Bronchial epithelial cell (primary cell): ENCODE measurements at places on chromosomes 1 and 21.

- no peak for DNase-seq
Observed at GRCh38 chr1:15412175-15412800, 2.6 kb downstream of the EFHD2 start.

- no peak for DNase-seq
Observed at GRCh38 chr1:94596260-94596659, 54.7 kb upstream of the F3 start.

GRCh38 chr1:69711190-69711930, 143.6 kb downstream of the LRRC7 start:
- no peak for DNase-seq

- no peak for DNase-seq
Observed at GRCh38 chr1:107976836-107977235, 11.9 kb upstream of the VAV3 start.

DNA sequence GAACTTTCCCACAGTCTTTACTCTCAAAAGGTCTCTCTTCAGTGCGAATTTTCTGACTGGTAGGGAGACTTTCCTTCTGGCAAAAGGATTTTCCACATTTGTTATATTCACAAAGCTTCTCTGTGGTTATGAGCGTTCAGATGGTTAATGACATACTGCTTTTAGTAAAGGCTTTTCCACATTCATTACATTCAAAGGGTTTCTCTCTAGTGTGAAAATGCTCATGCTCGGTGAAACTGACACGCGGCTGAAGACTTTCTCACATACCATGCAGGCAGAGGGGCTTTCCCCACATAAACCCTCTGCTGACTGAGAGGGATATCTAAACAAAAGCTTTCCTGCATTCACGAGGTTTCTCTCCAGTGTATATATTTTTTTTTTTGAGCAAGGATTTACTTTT, 9.9 kb upstream of the KLF18 start:
- no peak for DNase-seq

GRCh38 chr1:193077991-193078390, 18.6 kb downstream of the RO60 start:
- DNase-seq: no peak

DNA sequence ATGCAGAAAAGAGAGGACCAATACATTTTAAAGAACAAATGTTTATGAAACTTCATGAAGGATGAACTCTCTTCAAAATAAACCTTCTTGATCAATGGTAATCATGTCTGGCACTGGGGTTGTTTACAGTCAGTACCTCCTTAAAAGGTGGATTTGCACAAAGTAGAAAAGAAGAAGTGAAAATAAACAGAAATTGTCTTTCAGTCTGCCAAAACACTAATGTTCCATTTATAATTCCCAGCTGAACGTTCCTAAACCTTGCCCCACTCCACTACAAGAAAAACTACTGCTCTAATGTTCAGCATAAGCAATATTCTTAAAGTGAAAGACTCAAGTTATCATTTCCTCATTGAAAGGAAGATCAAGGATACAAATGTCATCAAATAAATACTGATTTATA, 86.2 kb downstream of the EIF4G3 start:
- DNase-seq: no peak

GRCh38 chr1:243179720-243180119, 75.4 kb downstream of the CEP170 start:
- DNase-seq: peak; percentile 4

DNA sequence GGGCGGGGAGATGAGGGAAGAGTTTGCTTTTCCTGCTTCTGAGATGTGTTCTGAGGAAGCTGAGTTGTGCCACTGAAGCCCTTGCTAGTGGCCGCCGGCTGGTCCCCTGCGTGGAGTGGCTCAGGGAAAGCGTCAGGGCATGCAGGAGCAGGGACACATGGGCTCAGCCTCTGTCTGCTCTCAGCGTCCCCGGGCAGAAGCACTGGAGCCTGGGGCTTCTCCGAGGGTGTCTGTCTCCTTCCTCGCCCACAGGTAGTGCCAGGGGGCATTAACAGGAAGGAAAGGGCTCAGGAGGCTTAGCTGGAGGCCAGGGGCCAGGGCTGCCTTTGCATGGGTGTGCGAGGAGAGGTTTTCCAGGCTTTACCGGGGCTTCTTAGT, 7.3 kb downstream of the PRDM16 start:
- DNase-seq: no peak

DNA sequence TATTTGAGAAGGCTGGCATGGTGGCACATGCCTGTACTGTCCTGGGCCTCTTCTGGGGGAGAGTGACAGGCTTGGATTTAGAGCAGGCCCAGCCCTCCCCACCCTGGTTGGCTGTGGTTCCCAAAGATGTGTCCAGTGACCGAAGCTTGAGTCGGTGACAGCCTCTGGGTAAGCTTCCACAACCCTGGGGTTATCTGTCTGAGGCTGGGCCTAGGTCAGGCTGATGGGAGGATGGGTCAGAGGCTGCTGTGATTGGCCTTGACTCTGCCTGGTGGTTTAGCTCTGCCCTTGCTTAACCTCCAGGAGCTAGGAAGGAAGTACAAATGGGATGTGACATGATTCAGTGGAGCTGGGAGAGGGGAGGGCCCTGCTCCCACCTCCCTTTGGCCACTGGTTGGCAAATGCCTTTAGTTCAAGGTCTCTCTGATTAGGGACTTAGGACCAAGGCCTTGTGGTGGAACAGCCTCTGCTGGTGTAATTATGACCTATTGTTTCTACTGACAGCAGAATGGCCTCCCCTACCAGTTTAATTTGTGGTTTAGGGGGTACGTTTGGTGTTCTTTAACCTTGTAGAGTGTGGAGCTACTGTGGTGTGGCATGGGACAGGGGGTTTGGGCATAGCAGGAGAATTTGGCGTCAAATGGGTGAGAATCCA, 16.6 kb downstream of the NUDC start:
- DNase-seq: no peak

GRCh38 chr21:38567335-38567969, 69.2 kb upstream of the ERG start:
- no peak for DNase-seq

- DNase-seq: no peak
Observed at GRCh38 chr1:206449565-206449964, 20.7 kb upstream of the IKBKE start.

GRCh38 chr1:155173478-155174323, at the start of gene TRIM46:
TRIM46 (plus strand) TSS chr1:155173849; CDS start chr1:155173967, 118 bp downstream.
- peak; percentile 21 for DNase-seq

GRCh38 chr1:14261395-14261794, 337.1 kb upstream of the KAZN start:
- no peak for DNase-seq

DNA sequence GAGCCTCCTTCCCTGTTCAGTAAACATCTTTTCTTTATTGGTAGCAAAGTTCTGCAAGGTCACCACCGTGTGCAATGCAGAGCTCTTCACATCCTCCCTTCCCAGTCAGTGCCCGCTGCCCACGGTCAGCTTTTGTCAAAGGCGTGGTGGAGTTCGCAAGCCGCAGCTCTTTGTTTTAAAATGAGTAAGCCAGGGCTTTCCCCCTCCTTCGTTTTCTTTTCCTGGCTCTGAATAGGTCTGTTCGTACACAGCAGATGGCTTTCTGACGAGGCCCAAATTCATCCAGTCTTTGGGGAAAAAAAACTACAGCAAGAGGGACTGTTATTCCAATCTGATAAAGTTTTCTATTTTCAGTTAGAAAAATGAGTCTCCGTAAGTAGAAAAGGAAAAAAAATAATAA, 153.2 kb downstream of the LRIG2 start:
- no peak for DNase-seq

DNA sequence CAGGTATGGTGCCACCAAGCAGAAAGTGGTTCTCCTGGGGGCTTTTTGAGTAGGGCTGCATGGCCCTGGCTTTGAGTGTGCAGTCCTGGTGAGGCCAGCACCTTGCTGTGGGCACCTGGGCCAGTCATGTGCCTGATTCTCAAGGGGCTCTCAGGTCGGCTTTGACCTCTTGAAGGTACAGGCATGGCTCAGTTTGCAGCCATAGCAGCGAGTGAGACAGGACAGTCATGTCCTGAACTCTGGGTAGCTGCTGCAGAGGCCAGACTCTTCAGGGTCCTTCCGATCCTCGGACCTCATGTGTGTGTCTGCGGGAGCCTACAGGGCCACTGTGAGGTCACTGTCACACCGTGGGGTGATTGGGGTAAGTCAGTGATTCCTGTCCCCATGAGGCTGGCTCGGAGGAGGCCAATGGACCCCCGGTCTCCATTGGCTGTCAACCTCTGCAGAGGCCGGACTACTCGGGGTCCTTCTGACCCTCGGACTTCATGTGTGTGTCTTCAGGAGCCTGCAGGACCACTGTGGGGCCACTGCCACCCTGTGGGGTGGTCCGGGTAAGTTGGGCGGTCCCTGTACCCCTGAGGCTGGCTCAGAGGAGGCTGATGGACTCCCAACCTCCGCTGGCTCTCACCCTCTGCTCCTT, 95.2 kb upstream of the C1orf174 start:
- DNase-seq: no peak

DNA sequence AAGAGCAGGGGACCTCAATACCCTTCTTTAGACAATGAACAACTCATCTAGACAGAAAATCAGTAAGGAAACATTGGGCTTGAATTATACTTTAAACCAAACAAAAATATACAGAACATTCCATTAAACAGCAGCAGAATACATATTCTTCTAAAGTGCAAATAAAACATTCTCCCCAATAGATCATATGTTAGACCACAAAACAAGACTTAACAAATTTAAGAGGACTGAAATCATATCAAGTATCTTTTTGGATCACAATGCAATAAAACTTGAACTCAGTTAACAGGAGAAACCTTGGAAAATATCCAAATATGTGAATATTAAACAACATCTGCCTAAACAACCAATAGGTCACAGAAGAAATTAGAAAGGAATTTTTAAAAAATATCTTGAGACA, 47.7 kb upstream of the HP1BP3 start:
- peak; percentile 19 for DNase-seq

- DNase-seq: no peak
Observed at GRCh38 chr21:29170944-29171343, 40.5 kb downstream of the MAP3K7CL start.

GRCh38 chr1:53539711-53540603, 80.8 kb downstream of the DMRTB1 start:
- DNase-seq: no peak

DNA sequence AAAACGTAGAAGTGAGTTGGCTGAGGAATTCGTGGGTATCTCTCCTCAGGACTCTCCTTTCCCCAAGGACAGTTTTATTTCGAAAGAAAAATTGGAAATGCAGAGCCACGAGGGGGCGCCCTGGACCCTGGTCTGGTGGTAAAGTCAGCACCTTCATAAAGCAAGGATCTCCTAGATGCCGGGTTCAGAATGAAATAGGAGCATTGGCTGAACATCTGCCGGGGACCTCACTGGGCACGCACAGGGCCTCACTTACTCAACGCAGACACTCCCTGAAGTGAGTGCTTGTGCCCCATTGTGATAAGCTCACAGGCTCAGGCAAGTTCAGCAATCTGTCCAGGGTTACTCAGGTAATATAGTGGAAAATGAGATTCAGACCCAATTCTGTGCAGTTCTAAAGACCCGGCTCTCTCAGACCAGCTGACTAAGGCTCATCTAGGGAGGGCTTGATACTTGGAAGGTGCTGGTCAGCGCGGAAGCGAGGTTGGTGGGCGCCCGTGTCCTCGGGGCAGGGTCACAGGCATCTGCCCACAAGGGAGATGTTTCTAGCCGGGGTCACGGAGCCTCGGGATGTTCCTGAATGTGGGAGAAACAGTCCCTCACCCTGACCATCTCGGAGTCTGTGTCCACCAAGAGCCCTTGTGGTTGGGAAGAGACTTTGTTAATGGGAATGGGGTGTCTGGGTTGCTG, 55.7 kb upstream of the ETV3 start:
- DNase-seq: peak; percentile 70

- DNase-seq: no peak
Observed at GRCh38 chr21:38925478-38925877, 119.7 kb downstream of the ETS2 start.

DNA sequence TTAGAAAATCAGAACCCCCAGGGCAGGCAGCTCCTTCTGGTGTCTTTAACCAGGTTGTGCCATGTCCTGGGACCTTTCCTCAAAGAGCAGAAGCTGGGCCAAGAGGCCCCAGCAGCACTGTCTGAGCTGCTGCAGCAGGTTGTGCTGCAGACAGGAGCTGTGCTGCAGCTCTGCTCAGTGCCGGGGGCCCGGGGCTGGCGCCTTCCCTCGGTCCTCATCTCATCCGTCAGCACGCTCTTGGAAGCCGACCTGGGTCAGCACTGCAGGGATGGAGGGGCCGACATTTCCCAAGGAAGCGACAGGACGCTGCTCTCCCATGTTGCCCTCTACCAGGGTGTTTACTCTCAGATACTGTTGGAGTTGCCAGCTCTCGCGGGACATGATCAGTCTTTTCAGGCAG, 11.7 kb downstream of the URB2 start:
- DNase-seq: no peak

DNA sequence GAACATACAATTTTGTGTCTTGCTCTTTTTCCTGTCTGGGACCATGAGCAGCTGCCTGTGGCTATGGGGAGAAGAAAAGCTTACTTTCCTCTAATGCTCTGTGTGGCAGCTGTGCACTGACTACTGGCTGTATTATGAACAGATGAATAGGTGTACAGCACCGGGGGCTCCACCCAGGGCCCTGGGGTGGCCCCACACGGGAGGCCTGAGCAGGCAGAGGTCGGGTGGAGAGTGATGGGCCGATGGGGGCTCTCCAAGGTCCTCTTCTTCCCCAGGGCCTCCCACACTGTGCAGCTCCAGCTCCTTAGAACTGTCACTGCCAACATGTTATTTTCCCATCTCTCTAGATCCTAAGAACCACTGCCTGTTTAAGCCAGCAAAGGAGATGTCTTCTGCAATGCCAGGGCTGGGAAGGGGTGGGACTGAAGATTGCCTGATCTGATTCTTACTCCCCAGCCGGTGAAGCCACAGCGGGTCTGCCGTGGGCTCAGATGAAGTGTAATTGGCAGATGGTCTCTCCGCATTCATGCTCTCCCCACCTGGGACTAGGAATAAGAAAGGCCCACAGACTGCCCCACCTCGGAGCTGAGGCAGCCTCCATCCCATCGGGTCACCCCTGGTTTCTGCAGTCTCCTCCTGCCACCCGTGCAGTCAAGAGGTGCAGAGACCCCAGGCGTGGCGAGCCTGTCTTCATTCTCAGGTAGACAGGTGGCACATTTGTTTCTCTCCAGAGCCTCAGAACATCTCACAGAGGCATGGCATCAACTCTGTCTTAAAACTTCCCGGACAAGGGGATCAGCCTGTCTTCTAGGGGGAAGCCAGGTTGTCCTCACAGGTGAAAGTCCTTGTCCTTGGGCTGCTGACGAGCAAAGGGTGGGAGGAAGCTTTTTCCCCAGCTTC, 186.5 kb upstream of the GALNT2 start:
- DNase-seq: no peak

DNA sequence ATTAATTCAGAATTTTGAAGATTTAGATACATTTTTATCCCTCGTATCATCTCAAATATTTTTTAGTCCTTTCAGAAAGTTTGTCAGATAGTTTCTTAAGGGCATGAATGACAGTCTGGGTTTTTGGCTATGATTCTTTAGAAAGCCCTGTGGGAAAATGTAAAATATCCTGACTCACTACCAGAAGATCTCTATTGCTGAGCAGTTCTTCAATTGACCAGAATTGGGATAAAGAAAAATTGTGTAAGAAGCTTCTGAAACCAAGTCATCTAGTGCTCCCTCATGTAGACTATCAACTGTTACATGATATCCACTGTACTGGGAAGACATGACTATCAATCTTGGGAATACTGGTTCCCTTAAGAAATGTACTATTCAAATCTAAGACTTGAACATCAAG, 608.3 kb upstream of the CHRM3 start:
- DNase-seq: no peak
